Stimulated activated CD4-positive, alpha-beta T cell treated with anti-CD3 and anti-CD28 coated beads, Interleukin-2, amount 100 ng/mL, for 48 hours (primary cell): ENCODE measurements at places on chromosomes 1 and 21.

DNA sequence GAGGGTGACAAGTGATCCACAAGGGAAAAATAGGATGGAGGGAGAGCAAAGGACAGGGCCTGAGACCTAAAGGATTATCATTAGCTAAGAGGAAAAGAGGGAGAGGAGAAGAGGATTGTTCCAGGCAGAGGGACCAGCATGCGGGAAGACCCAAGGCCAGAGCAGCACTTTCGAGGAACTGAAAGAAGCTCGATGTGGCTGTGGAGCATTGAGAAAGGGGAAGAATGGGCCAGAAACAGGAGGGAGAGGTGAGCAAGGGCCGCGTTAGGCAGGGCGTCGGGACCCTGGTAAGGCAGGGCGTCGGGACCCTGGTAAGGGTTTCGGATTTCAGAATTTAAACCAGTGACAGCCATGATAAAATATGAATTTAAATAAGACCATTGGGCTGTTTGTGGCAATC lies 22.8 kb upstream of the CSF1 start:
- DNase-seq = no peak

- DNase-seq = no peak
Measured at GRCh38 chr1:53896635-53897229, 2.7 kb downstream of the DIO1 start.

DNA sequence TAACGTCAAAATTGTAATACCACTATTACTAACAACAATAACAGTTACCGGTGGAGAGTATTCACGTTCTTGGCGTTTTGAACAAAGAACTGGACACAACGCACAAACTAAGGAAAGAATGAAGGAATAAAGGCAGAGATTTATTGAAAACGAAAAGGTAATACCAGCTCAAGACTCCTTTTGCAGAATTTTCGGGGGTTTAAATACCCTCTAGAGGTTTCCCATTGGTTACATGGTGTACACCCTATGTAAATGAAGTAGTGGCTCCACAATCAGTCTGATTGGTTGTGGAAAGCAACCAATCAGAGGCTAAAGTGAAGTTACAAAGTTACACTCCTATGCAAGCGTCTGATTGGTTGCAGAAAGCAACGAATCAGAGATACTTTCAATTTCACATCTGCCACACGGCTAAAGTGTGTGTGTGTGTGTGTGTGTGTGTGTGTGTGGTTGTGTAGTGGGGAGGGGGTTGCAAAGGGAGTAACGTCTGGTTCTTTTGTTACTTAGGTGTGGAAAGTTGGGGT lies 1.1 kb upstream of the GTF2B start:
- no peak for DNase-seq

DNA sequence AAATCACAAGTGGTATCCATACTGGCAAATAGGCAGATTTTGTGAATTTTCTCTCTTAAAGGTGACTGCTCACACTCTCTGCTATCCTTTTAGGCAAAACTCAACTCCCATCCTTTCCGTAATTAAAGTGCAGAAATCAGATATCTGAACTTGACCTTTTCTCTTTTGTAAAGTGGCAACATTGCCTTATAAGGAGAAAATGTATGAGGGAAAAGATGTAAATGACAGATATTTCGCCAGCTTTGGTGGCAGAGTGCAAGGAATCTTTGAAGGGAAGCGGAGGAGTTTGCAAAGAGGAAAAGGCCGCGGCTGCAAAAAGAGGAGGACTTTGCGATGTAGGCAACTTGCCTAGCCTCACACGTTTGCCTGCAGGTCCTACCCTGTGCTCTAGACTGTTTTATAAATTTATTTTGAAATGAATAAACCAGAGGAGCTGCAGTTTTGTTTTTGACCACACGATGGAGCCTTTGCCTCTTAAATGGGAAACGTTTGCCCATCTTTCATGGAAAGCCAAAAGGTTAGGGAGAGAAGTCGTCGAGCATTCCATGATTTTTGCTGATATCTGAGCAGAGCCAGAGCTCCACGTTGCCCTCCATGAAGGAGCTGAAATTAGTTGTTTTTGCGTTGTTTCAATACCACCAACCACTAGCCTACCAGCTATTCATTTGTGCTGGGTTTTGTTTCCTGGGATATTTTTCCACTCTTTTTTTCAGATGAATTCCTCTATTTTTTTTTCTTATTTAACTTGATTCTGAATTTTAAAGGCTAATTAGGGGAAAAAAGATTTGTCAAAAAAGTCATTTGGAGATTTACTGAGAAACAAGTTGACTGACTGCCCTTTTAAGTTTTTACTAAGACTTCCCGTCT lies 242.3 kb downstream of the LMX1A start:
- DNase-seq = peak; percentile 14

GRCh38 chr1:26856604-26857469 lies 6.1 kb upstream of the SFN start:
- no peak for DNase-seq

DNA sequence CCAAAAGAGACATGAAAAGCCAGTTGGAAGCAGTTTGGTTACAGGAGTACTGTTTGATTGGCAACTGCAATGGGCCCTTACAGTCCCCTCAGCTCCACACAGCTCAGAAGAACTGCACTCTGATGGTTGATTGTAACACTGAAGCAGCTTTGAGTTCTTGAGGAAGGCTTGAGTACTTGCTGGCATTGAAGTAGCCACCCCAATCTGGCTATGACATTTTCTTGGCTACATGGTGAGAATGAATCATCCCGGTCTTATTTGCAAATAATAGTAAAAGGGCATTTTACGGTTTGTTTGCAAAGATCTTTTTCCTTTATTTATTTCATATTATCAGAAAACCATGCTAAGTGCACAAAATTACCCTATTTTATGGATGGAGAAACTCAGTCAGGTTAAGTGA lies 159.7 kb upstream of the BEND5 start:
- no peak for DNase-seq

GRCh38 chr1:181425566-181425965 lies 57.8 kb upstream of the CACNA1E start:
- DNase-seq = no peak

DNA sequence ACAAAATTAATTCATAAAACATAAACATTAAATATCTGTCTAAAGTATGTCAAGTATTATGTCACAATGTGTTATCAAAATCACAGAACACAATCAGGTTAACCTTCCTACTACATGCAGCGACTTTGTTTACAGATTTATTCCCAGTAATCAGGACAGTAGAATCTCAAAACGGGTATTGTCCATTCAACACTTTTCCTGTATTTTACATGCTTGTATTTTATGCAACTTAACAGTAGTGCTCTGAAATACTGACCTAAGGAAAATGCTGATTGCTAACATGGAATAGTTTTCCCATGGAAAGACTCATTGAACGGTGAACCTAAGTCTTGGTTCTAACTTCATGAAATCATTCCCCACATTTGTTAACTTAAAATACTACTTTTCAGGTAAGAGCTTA lies 2.3 kb downstream of the SERBP1 start:
- DNase-seq = no peak

DNA sequence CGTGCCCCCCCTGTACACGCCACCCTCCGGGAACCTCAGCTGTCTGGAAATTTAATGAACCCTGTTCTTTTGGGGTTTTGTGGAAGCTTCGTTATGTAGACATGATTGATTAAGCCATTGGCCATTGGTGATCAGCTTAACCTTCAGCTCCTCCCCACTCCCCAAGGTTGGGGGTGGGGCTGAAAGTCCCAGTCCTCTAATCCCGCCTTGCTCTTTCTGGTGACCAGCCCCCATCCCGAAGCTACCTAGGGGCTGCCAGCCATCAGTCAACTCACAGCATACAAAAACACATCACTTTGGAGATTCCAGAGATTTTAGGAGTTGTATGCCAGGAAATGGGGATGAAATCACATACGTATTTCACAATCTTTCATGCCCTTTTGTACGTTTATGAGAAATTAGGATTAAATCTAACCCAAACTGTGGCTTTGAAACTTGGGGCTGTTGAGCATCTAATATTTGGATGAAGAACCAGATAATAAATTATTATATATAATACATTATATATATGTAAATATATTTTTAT lies 52.3 kb downstream of the BACE2 start:
- no peak for DNase-seq

GRCh38 chr1:230393722-230394121 lies 32.4 kb downstream of the PGBD5 start:
- DNase-seq = no peak

DNA sequence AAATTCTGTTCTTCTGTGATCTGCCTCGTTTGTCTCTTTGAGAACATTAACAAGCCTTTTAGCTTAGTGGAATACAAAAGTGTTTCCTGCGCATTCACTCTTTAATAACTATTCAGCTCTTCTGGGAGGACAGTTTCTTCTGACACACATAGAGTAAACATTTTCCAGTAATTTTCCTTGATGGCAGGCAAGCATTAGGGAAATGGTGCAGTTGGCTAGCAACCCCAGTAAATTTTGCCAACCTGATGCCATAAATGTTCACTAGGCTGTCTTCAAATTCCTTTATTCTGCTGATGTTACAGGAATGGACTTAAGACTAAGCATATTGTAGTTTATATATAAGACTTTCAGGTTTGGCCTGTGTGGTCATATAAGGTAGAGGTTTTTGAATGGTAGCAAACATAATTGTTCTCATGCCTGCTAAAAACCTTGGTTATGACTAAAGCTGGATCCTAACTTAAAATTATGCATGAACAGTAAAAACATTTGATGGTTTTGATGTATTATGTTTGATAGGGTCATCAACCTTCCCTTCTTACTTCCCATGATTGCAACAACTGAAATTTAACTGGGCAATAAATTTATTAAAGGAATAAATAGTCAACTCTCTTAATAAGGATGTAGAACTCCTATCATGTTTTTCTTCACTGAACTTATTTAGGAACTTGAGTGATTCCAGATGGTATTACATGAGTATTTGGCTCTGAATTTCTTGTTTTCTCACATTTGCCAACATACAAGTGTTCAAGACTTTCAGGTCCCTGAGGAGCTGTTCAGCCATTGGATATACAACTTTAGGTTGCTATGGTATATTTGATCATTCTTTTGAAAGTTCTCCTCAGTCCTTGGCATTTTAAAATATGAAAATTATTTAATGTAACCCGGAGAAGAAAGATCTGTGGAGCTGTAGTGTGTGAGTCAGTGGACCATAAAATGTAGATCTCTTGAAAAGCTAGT lies 223.4 kb downstream of the FMN2 start:
- DNase-seq = no peak

GRCh38 chr1:91696321-91696720 lies 189.6 kb downstream of the TGFBR3 start:
- no peak for DNase-seq

- no peak for DNase-seq
Measured at GRCh38 chr1:11132563-11133293, 33.1 kb upstream of the EXOSC10 start.

DNA sequence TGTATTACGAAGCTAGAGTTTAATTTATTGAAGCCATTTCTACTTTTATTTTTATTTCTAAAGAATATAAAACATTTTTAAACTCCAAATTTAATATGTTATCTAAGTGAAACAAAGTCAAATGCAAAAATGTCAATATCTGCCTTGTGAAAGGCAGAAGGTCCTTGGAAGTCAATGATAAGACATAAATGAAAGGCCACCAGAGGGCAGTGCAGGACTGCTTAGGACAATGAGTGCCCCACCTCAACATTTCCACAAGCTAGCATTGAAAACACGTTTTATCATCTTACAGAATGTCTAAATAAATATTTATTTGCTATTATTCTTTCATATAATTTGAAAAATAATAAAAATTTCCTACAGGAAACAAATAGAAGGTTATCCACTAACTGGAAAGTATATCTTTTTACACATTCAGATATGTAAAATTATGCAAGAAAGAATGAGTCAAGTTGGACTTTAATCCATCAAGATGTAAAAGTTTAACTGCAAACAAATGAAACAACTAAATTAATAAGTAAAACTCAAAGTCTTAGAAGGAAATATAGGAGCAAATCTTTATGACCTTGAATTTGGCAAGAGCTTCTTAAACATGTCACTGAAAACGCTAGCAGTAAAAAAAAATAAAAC lies 140.1 kb upstream of the FMN2 start:
- DNase-seq = peak; percentile 53
